ENCODE measurements at places on chromosomes 5 and 9. TPM values are rescaled to one million over a fixed set of nuclear protein-coding genes. Genes with fewer than 3 reads are reported as not detected.
A peak's percentile ranks its signal among the peaks of the same experiment; 100 is the strongest.

DNA sequence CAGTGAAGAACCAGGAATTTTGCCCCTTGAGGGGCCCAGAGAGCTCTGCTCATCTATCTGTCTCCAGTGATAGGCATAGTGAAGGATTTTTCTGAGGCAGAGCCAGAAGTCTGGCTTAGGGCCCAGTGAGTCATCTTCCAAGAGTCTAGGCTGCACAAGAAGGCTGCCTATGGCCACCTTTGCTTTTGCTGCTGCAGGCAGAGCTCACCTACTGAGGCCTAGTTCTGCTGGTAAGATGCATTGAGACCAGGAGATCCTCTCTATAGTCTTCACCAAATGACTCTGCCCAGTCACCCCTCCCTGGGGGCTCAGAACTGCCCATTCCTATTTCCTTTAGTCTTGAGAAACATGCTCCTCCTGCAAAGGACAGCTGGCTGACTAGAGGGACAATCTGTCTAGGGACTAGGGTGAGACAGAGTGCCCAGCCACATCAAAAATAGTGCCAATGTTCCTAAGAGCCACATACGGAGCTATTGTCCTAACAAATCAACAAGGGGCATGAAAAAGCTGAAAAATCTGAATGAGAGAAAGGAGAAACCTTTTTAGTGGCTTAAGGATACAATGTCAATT lies 40.3 kb upstream of the CDKN2AIPNL start:
- DNase-seq, result peak; percentile 70

IL5 gene
- not detected for total RNA-seq

DNA sequence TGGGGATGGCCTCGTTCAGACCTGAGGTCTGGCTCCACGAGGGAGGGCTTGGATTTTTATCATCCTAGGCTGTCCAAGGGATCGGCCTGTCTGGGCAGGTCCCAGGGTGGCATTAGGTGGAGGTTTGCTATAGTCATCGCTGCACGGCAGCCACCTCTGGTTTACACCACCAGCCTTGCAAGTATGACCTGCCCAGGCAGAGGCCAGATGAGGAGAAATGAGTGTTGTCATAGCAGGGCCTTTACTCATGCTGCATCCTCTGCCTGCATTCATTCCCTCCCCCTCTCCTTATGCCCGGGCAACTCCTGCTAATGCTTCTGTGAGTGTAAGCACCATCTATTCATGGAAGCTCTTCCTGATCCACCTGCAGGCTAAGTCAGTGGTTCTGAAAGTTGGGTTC lies 15.3 kb upstream of the NDST1 start:
- DNase-seq, result no peak

GRCh38 chr9:32294106-32294505 lies 90.3 kb upstream of the ACO1 start:
- no peak for DNase-seq

- no peak for DNase-seq
Measured at GRCh38 chr5:111685969-111686368, 71.0 kb downstream of the NREP start.

PRRC1 gene
- total RNA-seq, result 72.7 TPM

DNA sequence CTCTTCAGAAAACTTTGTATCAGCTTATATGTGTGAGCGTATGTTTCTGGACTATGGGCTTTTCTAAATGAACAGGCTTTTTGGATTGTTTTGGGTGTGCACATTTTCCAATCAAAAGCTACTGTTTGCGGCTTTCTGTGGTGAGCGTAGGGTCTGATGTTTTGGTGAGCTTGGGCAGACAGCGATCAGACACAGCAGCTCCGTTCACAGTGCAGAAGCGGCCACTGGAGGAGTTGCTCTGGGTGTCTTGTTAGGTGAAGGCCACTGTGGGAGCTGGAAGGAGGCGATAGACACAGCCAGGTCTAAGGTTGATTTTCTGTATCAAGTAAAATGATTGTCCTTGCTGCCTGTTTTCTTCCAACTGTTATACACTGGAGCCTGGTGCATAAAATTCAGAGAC lies 11.1 kb downstream of the PRRC2B start:
- no peak for DNase-seq

- DNase-seq, result peak; percentile 79
Measured at GRCh38 chr9:69122549-69123141, 51.4 kb upstream of the TJP2 start.

CCL27 gene
- not detected for total RNA-seq

DNA sequence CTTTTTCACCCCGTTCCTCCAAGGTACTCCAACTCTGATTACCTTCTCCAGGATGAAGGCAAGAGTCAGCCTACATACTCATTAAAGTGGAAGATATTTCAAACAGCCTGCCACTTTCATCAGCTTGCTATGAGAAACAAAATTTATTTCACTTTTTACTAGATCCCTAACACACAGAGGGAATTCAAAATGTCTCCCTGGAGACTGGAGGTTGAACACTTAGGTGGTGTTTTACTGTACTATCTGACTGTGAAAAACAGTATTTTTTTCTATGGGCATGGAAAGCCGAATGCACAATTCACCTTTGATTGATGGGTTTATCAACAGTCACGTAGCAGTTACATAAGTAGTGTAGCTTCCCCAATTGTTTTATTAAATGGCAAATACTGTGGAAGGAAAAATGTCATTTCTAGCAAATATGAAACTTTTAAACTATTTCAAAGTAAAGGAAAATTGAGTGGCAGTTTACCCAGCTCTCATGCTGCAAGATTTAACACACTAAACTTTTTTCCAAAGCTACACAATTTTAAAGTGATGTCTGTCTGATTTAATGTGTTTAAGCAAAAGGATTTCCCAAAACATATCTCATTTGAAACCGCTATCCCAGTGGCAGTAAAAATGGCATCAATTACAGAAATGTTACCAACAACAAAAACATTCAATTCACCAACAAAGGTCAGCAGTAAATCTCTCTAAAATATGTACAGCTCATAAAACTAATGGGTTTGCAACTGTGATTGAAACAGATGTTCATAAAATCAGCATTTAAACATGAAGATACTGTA lies 125.0 kb upstream of the TLE4 start:
- no peak for DNase-seq

DNA sequence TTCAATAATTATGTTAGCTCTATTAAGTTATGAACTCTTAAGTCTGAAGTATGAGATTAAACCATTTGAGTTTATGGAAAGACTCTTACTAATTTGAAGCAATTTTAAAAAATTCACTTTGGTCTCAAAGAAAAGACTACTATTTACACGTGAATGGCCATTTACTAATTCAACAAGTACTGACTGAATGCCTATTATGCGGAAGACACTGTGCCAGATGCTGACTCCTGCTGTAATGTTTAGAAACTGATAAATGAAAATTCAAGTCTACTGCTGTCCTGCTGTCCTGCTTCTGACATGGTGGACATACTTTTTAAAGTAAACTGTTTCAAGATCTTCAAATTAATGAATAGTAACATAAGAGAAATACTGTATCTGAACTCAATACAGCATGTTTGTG lies 116.2 kb downstream of the MPDZ start:
- no peak for DNase-seq

DNA sequence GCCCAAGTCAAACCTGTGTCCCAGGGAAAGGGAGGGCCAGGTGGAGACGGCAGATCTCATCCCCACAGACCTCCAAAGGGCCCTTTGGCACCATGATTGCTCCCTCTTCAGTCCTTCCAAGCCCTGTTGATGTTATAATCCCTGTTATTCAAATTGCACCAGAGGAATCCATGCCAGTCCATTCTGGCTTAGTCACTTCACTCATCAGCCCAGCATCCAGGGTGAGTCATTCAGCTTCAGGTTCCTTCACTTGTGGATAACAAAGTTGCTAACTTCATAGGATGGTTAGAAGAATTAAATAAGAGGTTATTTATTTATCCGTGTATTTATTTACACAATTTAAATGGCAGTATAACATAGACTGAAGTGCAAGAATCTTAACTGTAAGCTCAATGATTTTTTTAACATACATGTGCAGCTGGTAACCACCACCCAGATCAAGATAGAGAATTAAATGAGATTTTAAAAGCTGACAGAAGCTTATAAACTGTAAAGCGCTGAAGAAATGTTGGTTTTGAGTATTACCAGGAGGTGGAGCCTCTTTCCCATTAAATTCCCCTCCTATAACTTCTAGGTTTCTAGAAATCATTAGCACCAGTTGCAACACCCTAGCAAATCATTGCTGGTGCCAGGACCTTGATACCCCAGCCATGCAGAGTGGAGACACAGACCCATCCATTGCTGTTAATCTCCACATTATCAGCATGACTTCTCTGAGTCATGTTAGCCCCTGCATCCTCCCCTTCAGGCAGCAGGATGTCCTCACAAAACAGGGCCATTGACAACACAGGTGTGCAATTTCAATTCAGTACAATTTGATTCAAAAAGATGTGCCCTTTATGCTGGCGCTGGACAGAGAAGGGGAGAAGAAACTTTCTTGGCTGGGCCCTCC lies 77.4 kb downstream of the SEC61B start:
- DNase-seq, result peak; percentile 38

TRPM3 gene
- total RNA-seq, result 0.33 TPM

DNA sequence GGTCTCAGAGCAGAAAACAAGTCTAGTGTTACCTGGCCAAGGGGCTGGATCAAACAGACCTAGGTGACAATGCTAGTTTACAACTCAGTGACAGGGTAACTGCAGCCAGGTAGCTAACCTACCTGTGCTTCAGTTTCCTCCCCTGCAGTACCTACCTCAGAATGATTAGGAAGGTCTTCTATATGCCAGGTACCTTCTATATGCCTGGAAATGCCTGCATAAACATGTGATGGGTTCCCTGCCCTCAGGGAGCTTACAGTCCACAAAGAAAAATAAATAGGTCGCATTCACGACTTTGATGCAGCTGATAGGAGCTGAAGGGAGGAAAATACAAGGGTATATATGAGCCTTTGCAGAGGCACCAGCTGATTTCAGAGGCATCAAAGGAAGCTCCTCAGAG lies 16.1 kb downstream of the LHFPL2 start:
- DNase-seq, result no peak

GRCh38 chr9:122325124-122325523 lies 45.7 kb upstream of the PTGS1 start:
- DNase-seq, result peak; percentile 70

- DNase-seq, result no peak
Measured at GRCh38 chr5:61349935-61350334, 17.9 kb downstream of the ZSWIM6 start.

DNA sequence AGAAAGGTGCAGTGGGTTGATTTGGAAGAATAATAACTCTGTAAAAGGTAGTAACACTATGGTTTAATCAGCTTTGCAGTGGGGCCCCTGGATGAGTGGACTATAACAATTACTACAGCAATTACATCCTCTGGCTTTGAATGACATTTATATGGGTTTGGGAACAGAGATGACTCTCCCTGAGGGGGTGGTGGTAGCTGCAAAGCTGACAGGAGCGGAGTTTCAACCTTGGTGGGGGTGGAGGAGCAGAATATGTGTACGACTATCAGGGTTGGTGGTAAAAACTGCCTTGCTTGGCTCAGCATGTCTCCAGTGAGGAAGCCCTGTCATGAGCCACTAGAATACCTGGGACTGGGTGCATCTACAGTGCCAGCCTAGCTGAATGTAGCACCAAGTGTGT lies 28.3 kb upstream of the NR3C1 start:
- DNase-seq, result no peak

CKMT2 gene
- total RNA-seq, result not detected

GTF2H2C gene
- total RNA-seq, result 46.1 TPM

DRD1 gene
- not detected for total RNA-seq

PRR16 gene
- 2.3 TPM for total RNA-seq

ADAMTS12 gene
- 0.88 TPM for total RNA-seq

EIF4E1B gene
- total RNA-seq, result not detected

FUBP3 gene
- 60.6 TPM for total RNA-seq

SEMA4D gene
- total RNA-seq, result 15.7 TPM

- peak; percentile 43 for DNase-seq
Measured at GRCh38 chr5:90015584-90016018, 394.0 kb downstream of the CETN3 start.

DNA sequence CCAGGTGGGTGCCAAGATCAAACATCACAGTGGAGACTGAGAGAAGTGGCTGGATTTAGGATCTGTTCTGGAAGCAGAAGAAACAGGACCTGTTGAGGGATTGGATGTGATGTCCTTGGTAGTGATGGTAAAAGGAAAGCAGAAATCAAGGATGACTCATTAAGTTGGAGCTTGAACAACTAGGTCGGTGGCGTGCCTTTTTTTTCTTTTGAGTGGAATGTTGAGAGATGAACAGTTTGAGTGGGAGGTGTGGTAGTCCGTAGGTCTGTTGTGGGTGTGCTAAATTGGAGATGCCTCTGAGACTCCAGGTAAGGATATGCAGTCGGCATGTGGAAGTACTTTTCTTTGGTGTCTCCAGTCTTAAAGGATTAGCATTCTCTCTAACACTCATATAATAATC lies 92.1 kb upstream of the IL12B start:
- DNase-seq, result no peak

SLC4A9 gene
- total RNA-seq, result not detected

ZFP2 gene
- total RNA-seq, result 0.75 TPM

DNA sequence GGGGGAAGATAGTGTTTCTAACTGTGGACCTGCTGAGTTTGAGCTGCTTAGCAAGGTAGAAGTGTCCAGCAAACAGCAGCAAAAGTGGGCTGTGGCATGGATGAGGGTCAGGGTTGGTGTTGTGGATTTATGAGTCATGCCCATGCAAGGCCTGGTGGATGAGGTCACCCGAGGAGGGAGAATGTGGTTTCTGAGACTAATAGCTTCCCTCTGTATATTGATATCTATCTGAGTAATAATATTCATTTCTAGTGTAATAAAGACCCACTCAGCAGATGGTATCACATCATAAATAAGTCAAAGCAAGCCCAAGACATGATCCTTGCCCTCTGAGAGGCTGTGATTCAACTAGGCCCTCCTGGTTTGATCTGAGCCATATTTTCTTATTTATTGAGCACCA lies 597.8 kb upstream of the CLINT1 start:
- peak; percentile 61 for DNase-seq

ARAP3 gene
- 136 TPM for total RNA-seq

- DNase-seq, result no peak
Measured at GRCh38 chr9:79693750-79694149, 122.0 kb downstream of the TLE4 start.

NME5 gene
- 1.4 TPM for total RNA-seq

GRCh38 chr5:151648988-151649387 lies 37.7 kb downstream of the SPARC start:
- DNase-seq, result no peak

TMEM267 gene
- total RNA-seq, result 11.6 TPM

PCSK1 gene
- total RNA-seq, result 8.7 TPM

GRCh38 chr5:10317825-10318682 lies 10.4 kb upstream of the CMBL start:
- DNase-seq, result no peak

LCN1 gene
- total RNA-seq, result not detected
